ENCODE measurements at places on chromosomes 4 and X.

GRCh38 chr4:80709082-80709869 lies 321.2 kb upstream of the BMP3 start:
- no peak for DNase-seq

DNA sequence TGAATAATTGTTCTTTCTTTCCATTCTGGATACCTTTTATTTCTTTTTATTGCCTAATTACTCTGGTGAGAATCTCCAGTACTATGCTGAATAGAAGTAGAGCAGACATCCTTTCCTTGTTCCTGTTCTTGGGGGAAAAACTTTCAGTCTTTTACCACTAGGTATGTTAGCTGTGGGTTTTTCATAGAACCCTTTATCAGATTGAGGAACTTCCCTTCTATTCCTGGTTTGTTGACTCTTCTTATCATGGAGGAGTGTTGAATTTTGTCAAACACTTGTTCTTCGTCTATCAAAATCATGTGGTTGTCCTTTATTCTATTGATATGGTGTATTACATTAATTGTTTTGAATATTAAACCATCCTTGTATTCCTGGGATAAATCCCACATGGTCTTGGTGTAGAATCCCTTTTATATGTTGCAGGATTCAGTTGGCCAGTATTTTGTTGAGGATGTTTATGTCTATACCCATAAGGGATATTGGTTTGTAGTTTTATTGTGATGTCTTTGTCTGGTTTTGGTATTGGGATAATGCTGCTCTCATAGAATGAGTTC lies 23.6 kb downstream of the SH3BP2 start:
- no peak for DNase-seq

- no peak for DNase-seq
Measured at GRCh38 chr4:102723511-102723910, 37.3 kb downstream of the MANBA start.

DNA sequence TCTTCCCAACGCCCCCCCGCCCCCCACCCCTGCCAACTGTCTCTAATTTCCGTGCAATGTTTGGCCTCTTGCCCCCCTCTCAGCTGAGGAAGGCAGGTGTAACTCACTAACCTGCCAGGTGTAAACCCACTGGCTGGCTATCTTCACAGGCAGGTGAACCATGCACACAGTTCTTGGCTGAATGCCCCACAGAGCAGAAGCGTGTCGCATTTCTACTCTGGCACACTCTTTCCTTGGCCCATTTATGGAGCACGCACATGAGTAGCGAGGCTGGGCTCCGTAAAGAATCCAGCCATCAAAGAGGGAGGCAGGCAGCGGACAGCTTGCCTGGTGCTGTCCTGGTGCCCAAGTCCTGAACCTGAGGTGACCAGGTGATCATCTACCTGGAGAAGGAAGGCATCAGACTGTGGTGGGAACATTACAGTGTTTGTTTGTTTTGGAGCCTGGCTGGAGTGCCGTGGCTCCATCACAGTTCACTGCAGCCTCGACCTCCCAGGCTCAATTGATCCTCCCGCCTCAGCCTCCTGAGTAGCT lies 39.2 kb upstream of the CRMP1 start:
- no peak for DNase-seq

DNA sequence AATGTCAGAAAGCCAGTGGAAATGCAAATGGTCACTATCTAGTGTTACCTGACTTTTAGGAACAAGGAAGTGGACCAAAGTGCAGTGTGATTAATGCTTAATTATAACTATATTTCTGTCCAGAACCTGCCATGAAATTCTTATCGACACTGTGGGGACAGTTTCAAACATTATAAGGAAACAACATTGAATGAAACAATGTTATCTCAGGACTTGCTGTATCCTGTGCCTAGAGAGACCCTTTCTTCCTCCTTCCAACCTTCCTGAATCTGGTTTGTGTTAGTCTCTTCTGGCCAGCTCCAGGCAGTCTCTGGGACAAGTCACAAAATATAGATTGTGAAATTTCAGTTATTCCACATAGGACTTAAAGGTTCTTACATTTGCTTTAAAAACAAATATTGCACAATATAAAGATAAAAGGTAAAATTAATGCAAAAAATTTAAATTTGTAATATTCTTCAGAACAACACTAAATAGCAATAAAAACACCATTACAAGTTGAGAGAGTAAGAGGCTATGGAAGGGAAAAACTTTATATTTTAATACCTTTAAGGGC lies 203.4 kb downstream of the ZNF674 start:
- no peak for DNase-seq

- DNase-seq, result no peak
Measured at GRCh38 chrX:15973946-15974345, 119.3 kb upstream of the AP1S2 start.

- no peak for DNase-seq
Measured at GRCh38 chr4:140641105-140641555, 72.4 kb upstream of the UCP1 start.

DNA sequence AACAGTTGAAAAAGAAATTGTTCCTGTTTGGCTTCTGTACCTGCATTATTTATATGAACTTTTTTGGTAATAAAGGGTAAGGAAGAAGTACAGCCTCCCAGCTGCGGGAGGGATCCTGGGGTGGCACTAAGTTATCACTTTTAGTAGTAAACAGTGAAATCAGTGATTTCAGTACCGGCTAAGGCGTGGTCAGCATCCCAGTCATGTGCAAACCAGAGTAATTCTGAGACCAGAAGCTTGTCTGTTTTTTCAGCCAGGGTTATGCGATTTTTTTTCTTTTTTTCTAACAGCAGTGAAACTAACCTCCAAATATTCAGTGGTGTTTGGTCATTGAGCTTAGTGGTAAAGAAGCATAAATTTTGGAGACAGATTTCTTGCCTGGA lies 3.3 kb downstream of the EGF start:
- no peak for DNase-seq

- DNase-seq, result no peak
Measured at GRCh38 chr4:10371121-10371520, 86.1 kb downstream of the ZNF518B start.

GRCh38 chrX:40318801-40319200 lies 221.0 kb upstream of the BCOR start:
- DNase-seq, result no peak

DNA sequence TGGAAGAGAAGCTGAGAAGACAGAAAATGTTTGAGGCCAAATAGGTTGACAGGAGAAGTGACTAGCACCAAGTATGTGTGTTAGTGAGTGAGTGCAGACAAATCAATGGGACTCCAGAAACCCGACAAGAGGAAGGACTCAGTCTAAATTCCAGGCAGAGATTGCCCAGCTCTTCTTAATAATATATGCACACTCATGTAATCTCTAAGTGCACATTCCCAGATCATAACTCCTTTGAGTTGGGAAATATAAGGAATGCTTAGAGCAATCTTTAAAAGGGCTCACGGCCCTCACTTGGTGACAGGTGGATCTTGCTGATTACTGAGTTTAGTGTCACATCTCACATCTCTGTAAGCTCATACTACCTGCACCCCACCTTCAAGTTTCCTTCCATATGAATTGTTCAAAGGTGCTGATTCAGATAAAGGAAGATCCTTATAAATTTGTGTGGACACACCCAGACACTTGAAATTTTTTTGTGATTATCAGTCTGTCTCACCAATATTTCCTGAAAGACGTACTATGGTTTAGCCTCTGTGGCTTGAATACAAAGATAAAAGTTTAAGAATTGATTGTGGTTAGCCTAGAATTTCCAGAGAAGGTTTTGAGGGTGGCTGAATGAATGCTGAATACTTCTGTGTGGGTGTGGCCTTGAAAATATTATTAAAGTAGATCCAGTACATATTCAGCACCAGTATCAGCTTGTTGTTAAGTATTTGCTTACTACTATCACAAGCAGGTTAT lies 205.1 kb upstream of the UGT8 start:
- DNase-seq, result no peak

- DNase-seq, result no peak
Measured at GRCh38 chr4:72073816-72074215, 42.0 kb downstream of the NPFFR2 start.

DNA sequence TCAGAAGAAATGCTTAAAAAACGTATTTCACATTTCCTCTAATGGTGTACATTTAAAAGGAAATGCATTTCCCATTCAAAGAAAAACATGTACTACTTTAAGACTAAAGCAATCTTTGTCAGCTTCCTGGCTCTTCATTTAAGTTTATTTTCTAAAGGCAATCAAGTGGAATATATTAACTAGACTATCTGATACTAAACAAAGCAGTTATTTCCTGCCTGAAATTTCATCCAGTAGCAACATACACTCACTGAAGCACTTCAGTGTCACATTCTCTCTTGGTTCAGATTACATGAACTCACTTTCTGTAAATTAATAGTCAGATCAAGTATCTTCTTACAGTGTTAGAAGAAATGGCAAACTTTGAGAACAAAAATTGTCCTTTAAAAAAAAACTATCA lies 42.5 kb downstream of the LRBA start:
- peak; percentile 44 for DNase-seq

DNA sequence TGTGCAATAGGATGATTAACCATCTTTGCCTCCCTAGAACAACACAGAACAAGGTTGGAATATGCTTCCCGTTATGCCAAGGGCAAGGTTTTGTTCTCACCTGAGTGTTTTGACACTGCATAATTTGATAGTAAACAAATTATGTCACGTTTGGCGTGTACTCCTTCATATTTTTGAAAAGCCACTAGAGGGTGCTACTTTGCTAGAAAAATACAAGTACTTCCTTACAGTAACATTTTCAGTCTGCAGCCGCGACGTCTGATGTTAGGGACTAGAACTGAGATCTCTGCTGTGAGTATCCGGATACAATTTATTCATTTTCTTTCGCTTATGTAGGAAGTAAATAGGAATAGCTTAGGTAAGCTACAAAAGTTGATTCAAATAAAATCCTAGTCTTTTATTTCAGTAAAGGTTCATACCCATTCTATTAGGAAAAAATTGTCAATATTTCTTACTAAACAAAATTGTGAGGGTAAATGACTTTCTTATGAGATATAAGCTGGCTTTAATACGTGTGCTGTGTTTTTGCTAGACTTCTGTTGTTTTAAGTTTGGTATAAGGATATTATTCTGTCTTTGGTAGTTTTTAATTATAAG lies 181.1 kb upstream of the WDFY3 start:
- peak; percentile 73 for DNase-seq

DNA sequence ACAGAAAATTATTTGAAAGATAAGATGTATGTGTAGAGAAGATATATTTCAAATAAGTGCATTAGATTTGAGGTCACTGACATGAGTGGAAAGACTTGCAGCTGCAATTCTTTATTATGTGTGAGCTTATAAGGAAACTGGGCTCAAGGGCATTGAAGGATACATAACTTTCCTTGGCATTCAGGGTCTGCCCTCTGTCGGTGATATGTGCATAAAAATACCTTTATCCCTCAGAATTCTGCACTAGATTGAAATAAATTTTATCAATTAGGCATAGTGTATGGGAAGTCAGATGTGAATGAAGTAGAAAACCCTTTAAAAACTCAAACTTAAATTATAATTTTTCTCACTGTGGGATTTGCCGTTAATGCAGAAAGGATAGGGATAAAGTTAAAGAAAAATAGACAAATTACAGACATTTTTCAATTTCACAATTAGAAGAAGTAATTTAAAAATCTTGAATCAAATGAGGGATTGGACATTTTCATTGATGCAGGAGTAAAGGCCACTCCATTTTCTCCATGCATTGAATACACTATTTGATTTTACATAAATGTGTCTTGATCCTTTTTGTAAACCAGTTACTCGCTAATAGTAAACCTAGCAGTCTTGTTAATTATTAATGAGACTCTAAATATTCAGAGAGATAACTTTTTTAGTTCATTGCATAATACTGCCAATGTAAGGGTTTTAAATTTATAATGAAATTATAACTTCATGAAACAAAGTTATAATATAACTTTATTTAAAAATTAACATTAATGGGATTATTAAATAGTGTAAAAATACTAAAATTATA lies 21.0 kb upstream of the ETNPPL start:
- DNase-seq, result no peak

DNA sequence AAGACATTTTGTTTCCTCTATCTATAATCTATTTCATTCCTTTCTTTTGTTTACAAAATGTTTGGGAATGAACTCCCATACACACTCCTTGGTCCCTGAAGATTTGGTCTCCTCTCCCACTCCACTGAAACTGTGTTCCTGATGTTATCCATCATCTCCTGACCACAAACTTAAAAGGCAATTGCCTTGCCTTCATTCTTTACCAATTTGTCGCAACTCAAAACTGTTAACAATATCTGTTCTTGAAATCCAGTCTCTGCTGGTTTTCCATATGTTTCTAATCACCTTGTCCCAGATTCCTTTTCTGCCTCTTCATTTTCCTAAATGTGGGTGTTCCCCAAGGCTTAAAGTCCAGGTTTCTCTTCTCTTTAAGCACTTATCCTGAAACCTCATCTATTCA lies 262.2 kb upstream of the TTC29 start:
- no peak for DNase-seq

DNA sequence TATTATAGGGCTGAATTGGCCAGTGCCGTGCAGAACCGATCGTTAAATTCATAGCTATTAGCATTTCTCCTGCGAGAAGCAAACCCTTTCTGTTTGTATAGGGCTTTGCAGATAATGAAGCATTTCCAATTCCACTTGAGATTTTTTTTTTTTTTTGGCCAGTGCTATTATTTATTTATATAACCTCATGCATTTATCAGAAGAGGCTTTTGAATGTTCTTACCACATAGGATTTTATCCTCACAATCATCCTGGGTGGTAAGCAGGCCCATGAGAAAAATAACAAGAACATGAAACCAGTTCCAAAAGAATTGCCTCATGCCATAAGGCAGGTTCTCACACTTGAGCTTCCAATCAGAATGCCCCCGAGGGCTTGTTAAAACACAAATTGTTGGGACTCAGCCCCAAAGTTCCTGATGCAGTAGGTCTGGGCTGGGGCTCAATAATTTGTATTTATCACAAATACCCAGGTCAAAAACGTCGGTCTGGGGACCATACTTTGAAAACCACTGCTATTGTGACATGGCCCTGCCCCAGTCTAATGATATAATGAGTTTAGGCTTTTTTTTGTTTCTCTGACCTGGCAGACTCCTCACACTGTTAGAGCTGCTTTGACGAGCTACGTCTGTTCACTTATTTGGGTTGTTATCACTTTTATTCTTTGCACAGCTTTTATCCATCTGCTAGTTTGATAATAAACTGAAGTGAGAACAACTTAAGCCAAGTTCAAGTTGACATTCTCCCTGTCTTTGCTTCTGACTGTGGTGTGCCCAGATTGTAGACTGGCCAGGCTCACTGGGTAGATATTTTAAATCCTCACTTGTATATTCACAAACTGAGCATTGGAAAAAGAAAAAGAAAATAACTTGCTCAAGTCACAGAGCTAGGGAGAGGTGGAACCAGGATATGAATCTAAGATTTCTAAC lies 20.1 kb downstream of the SUPT20HL1 start:
- DNase-seq, result no peak

- no peak for DNase-seq
Measured at GRCh38 chr4:142077048-142077447, 440.7 kb downstream of the IL15 start.

Measured in astrocyte of the spinal cord (primary cell).